ENCODE measurements at places on chromosomes 7 and 10. TPM values are rescaled to one million over a fixed set of nuclear protein-coding genes. Genes with fewer than 3 reads are reported as not detected.

The FXYD4 gene
- 4.0 TPM for total RNA-seq

The ACTL6B gene
- not detected for total RNA-seq

The MEOX2 gene
- total RNA-seq, result 15.5 TPM

The ANKRD1 gene
- not detected for total RNA-seq

The FFAR4 gene
- 2.4 TPM for total RNA-seq

The LLCFC1 gene
- total RNA-seq, result not detected

The SCART1 gene
- 1.9 TPM for total RNA-seq

The WNT16 gene
- not detected for total RNA-seq

The EGR2 gene
- total RNA-seq, result 50.9 TPM

The STK31 gene
- 2.4 TPM for total RNA-seq

The LRRC18 gene
- 13.6 TPM for total RNA-seq

The CYP3A7 gene
- not detected for total RNA-seq

The SEMA4G gene
- 12.6 TPM for total RNA-seq

The GPR85 gene
- 1.1 TPM for total RNA-seq

The PTPRN2 gene
- total RNA-seq, result 4.1 TPM

The RADIL gene
- 7.9 TPM for total RNA-seq

The GARIN1A gene
- total RNA-seq, result 24.1 TPM

The NFE2L3 gene
- 9.4 TPM for total RNA-seq

The ZNF503 gene
- total RNA-seq, result 25.1 TPM

The PDE6C gene
- total RNA-seq, result not detected

The NPY4R gene
- 3.3 TPM for total RNA-seq

The ZNF365 gene
- 6.3 TPM for total RNA-seq

The CYP2C19 gene
- not detected for total RNA-seq
